ENCODE measurements at places on chromosomes 11 and 22. TPM values are rescaled to one million over a fixed set of nuclear protein-coding genes. Genes with fewer than 3 reads are reported as not detected.

DNA sequence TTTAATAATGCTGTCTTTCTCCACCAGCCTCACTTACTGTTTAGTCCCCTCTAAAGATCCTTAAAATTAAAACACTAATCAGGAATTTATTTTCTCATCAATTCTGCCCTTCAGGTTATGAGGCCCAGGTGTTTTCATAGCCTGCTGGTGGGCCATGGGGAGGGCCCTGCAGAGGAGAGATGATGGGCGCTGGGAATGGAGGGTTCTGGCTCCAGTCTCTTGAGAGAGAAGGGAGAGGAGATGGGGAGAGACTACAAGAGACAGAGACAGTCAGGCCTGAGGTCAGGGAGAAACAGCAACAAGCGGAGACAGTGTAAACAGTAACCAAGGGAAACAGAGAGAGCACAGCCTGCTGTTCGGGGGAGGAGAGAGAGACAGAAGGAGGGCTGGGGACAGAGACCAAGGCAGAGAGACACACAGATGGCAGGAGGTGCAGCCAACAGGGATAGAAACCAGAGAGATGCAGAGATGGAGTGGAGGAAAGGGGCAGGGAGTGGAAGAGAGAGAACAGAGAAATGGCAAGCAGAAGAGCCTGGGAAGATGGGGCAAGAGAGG lies 187.3 kb upstream of the SYT13 start:
- no peak overlapping the region for H3K27ac ChIP-seq
- peaks cover 11% of the 10 kb centered on the region for H3K4me1 ChIP-seq
- H3K27me3 ChIP-seq: peaks cover 35% of the 10 kb centered on the region
- H3K36me3 ChIP-seq: no peaks in the 10 kb centered on the region

TBX1 gene
- 20.8 TPM for total RNA-seq

GRCh38 chr22:37017356-37017755 lies 1.9 kb downstream of the TST start:
- H3K27me3 ChIP-seq: no peaks in the 10 kb centered on the region
- H3K27ac ChIP-seq: no peak overlapping the region
- H3K4me1 ChIP-seq: peaks cover 24% of the 10 kb centered on the region
- H3K4me3 ChIP-seq: peak overlapping the region; percentile 19
- no peak for DNase-seq
- peaks cover 2% of the 10 kb centered on the region for H3K36me3 ChIP-seq

OR2AT4 gene
- total RNA-seq: not detected

DNA sequence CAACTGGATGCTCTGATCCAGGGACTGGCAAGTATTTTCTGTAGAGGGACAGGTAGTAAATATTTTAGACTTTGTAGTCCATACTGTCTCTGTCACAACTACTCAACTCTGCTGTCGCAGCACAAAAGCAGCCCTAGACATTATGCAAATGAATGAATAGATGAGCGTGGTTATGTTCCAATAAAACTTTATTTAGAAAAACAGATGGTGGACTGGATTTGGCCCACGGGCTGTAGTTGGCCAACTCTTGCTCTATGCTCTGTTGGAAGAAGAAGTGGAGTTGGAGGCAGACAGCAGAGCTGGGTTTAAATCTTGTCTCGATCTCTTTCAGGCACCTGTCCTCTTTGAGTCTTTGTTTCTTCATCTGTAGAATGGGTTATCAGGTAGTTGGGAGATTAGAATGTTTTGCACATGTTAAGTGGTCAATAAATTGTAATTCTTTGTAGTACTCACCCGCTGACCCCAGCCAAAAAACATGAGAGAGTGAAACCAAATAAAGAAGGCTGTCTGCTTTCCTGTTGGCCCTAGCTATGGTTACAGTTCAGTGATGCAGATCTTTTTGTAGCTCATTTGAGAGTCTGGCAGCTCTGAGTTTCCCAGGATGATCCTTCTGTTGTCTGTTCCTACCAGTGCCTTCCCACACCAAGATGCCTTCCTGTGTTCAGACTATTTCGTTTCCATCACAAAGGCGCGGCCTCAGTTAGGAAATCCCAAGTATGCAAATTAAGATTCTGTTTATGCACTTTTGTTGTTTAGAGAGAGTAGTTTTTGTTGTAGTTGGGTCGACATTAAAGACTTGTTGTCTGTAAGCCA lies 198.1 kb upstream of the SEZ6L start:
- no peaks in the 10 kb centered on the region for H3K36me3 ChIP-seq
- H3K4me1 ChIP-seq: no peaks in the 10 kb centered on the region
- H3K27ac ChIP-seq: no peak overlapping the region
- no peak for DNase-seq
- peaks cover 3% of the 10 kb centered on the region for H3K27me3 ChIP-seq
- no peak overlapping the region for H3K4me3 ChIP-seq

DNA sequence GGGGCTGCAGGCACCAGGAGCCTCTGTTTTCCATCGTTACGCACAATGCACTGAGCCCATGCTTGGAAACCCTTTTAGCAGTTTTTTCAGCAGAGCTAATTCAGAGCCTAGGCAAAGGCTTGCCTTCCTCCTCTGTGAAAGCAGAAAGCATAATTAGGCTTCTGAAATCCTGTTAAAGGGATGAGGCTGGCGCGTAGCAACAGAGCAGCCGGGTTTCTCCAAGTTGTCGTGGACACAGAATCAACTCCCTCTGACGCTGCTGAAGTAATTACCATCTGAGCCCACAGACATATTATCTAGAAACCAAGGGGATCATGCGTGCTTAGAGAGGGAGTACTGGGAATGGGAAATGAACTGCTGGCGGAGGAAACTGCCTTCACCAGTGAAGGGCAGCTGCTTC lies 85.4 kb downstream of the MYO18B start:
- no peaks in the 10 kb centered on the region for H3K36me3 ChIP-seq
- no peak overlapping the region for H3K27ac ChIP-seq
- no peaks in the 10 kb centered on the region for H3K4me1 ChIP-seq
- no peak for DNase-seq
- H3K4me3 ChIP-seq: no peak overlapping the region

- peak overlapping the region; percentile 86 for H3K27ac ChIP-seq
- H3K36me3 ChIP-seq: peaks cover 4% of the 10 kb centered on the region
- peak overlapping the region; percentile 90 for H3K4me3 ChIP-seq
Measured at GRCh38 chr11:61830237-61831105, 2.4 kb downstream of the FADS2 start.

- H3K36me3 ChIP-seq: peaks cover 18% of the 10 kb centered on the region
- no peaks in the 10 kb centered on the region for H3K4me1 ChIP-seq
- H3K27ac ChIP-seq: no peak overlapping the region
- DNase-seq: no peak
Measured at GRCh38 chr22:17140022-17140421, 18.9 kb upstream of the TMEM121B start.

DNA sequence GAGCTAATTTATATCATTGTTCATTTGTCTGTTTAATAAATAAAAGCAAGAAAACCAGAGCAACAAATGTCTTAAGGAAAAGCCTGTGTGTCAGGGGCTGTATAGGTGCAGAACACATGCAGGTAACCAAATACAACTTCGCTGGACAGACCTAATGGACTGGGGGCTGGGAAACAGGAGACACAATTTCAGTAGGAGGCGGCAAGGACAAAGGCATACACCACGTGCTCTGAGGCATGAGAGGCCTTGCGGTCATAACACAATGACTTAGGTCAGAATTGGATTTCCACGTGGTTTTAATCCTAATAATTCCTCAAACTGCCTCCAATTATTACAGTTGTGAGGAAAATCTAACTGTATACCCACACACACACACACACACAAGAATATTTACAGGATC lies 8.7 kb upstream of the GLB1L3 start:
- peaks cover 9% of the 10 kb centered on the region for H3K36me3 ChIP-seq
- H3K27me3 ChIP-seq: peaks cover 21% of the 10 kb centered on the region
- H3K27ac ChIP-seq: no peak overlapping the region
- DNase-seq: no peak
